ENCODE measurements at places on chromosomes 1 and 21. TPM values are rescaled to one million over a fixed set of nuclear protein-coding genes. Genes with fewer than 3 reads are reported as not detected.

The RORC gene
- polyA plus RNA-seq: 1.1 TPM

GRCh38 chr1:234486858-234487840 lies 8.2 kb upstream of the TARBP1 start:
- DNase-seq: no peak

The CHI3L2 gene
- not detected for polyA plus RNA-seq

The PPIAL4G gene
- polyA plus RNA-seq: 0.08 TPM

The HCRTR1 gene
- polyA plus RNA-seq: 0.17 TPM

DNA sequence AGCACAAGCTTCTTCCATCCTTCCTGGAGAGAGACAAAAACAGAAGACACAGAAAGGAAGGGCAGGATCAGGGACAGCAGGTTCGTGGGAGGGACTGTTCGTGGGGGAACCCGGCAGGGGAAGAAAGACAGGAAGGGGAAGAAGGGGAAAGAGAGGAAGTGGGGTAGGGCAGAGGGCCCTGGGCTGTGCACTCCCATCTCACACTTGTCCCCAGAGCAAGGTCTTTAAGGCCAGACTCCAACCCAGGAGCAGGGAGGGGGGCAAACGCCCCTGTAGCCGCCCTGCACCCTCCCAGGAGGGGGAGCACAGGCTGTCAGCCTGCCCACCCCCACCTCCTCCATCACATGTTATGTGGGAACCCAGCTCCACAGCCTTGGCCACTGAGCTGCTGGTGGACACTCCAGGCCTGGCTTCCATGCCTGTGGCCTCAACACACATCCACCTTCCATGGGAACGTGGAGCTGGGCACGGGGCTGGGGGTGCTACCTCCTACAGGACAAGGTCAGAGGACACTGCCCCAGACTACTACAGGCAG lies 9.3 kb downstream of the SLC19A1 start:
- no peak for DNase-seq

GRCh38 chr1:245441689-245442088 lies 286.9 kb downstream of the KIF26B start:
- no peak for DNase-seq

- no peak for DNase-seq
These were observed 14.3 kb downstream of the ADAMTSL4 start for GRCh38 chr1:150563340-150564038.

DNA sequence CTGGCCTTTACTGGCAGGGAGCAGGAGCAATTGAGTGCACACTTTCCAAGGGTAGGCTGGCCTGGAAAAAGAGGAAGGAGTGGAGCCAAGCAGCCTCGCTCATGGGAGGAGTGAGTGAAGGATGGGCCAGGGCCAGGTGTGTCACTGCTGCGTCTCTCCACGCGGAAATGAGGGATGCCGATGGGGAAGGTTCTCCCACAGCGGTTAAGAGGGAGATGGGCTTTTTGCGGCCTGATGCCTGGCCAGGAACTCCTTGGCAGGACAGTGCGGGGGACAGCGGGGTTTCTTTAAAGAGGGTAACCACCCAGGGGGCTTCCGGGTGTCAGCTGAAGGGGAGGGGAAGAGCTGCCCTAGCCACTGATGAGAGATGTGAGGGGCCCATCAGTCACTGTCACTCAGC lies 82.4 kb downstream of the PTPRU start:
- no peak for DNase-seq

The OR2T11 gene
- polyA plus RNA-seq: not detected

DNA sequence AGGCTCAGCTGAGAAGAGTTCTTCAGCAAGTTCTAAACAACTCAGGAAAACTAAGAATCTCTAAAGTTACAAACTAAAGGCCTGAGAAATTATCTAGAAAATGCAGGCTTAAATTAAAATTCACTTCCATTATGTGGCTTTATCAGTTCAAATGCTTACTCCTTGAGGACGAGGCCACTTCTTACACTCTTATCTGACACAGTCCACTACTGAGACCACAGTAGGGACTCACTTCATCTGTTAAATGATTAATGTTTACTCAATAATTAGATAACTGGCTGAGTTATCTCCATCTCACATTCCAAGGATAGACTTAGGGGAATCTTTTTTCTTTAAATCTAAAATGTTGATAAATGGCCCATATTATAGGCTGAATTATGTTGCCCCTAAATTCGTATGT lies 1.6 kb downstream of the C1orf141 start:
- DNase-seq: no peak

The RGS13 gene
- polyA plus RNA-seq: not detected

The ZMYM4 gene
- 65.0 TPM for polyA plus RNA-seq

DNA sequence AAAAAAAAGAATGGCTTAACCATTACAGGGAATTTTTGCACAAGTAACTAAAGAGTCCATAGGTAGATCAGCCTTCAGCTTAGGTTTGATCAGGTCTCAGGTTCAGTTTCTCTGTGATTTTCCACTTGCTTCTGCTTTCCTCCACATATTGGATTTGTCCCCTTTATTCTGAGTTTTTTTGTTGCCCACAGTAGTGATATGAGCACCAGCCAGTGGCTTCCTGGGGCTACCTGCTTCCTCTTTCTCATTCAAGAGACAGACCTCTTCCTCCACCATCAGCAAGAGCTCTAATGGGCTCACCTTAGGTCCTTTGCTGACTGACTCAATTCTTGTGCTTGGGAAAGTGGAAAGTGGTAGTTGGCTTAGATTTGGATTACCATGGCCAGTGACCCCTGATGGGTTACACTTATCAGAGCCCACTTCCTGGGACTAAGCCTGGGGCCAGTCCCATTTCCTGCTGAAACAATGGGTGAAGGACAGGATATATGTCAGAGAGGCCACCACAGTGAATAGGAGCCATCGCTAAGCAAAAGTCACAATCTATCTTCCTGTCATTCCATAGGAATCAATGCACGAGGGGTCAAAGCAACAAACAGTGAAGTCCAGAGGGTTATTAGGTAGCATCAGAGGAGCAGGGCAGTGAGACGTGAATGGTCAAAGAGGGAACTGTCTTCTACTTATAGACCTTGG lies 12.8 kb upstream of the PLA2G2E start:
- DNase-seq: no peak

The RAVER2 gene
- 26.2 TPM for polyA plus RNA-seq

The TNNI3K gene
- 1.5 TPM for polyA plus RNA-seq

GRCh38 chr1:61486783-61487536 lies 238.0 kb downstream of the TM2D1 start:
- DNase-seq: no peak

DNA sequence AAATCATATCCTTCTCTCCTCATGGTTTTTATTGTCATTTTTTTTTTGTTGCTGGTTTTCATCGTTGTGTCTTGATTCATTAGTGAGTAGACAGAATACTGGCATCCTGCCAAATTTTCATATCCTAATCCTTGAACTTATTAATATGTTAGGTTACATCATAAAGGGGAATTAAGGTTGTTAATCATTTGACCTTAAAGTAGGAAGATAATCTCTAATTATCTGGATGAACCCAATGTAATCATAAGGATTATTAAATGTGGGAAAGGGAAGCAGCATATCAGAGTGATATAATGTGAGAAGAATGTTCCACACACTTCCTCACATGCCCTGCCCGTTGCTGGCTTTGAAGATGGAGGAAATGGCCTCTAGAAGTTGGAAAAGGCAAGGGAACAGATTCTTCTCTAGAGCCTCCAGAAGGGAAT lies 299.7 kb downstream of the HMCN1 start:
- DNase-seq: no peak

DNA sequence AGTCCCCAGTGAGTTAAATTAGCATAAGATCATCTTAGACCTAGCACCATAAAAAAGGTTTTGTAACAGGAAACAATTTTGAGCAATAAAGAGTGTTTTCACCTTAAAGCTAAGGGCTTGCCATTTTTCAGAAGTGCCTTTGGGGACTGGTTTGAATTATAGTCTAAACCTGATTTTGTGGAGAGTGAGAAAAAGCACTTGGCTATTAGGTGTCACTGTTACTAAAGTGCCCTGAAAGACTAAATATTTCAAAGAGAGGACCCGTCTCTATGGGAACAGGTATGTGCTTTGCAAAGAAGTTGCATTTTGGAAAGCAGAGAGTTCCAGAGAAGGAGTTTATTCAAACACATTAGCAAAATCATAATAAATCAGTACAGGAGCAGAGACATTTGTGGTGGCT lies 9.1 kb downstream of the NTNG1 start:
- DNase-seq: no peak

GRCh38 chr1:118147522-118147921 lies 37.5 kb downstream of the SPAG17 start:
- no peak for DNase-seq

The F3 gene
- polyA plus RNA-seq: 44.9 TPM

DNA sequence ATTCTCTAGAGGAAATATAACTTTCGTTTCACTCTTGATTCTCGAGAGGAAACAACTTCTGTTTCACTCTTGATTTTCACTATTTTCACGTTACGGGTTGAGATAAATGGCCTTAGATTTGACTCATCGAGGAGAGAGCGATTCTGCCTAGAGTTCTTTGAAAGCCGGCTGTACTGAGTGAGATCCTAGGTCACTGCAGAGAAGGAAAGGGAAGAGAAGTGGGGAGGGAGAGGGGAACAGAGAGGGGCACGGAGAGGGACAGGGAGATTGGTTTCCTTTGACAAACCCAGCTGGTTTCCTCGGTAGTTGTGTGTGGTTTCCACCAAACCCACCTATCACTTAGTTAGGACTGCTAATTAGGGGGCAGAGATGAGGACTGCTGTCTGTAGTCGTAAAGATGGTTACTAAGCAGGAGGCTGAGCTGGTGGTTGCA lies 21.6 kb upstream of the GPR137B start:
- no peak for DNase-seq

- no peak for DNase-seq
These were observed 206.8 kb upstream of the PLXNA2 start for GRCh38 chr1:208450958-208451357.

DNA sequence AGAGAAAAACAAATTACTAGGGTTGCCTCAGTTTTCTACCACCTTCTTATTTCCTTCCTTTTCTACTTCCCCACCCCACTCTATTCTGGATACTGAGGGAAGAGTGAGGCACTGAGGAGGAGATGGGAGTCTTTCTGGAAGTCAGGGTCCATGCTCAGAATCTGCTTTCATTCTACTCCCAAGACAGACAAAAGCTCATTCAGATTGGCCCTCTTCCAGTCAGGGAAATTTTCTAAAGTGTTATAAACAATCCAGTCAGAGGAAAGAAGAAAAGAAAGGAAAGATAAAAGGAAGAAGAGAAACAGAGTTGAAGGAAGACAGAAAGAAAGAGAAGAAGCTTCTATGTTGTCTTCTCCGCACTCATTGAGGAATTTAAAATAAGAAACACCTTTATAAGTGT lies 228.6 kb downstream of the COP1 start:
- no peak for DNase-seq

- DNase-seq: no peak
These were observed 11.8 kb upstream of the IPP start for GRCh38 chr1:45762291-45762690.

- DNase-seq: no peak
These were observed 39.1 kb upstream of the CLDN14 start for GRCh38 chr21:36518883-36519492.

- no peak for DNase-seq
These were observed 47.7 kb downstream of the ZNF644 start for GRCh38 chr1:90973897-90974798.

The FCRL4 gene
- not detected for polyA plus RNA-seq
